ENCODE measurements at places on chromosomes 2 and 18.

GRCh38 chr2:83282043-83282795 is 1176.9 kb downstream of the SUCLG1 start:
- no peak for DNase-seq

- no peak for DNase-seq
These were observed 38.3 kb downstream of the GCG start for GRCh38 chr2:162113776-162114168.

DNA sequence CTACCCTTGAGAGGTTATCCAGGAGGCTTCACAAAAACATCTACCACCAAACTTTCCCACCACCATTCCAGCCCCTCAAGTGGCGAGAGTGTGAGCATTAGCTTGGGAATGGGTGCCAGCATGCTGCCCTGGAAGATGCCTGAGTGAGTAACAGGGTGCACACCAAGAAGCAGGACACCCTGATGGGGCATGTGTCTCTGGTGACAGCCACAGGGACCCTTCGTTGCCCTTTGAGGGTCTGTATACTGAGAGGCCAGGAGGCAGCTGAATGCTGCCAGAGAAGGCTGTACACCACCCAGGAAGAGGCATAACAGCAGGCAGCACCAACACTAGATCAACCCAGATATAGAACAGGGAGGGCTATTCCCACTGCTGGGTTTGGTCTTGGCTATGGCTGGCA is 233.6 kb upstream of the THSD7B start:
- no peak for DNase-seq

DNA sequence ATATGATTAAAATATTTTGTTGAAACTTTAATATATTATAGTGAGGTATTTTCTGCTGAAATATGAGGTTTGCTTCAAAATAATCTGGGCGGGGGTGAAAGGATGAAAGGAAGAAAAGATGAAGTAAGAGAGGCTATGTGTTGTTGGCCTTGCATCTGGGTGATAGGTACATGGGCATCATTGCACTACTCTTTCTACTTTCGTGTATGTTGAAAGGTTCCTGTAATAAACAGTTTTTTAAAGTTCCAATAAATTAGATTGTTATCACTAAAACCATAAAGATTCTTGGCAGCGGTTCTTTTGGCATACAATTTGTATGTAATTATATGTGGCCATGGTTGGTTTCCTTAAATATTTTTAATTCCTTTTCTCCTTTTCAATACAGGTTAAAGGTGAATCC is 23.6 kb upstream of the MSH2 start:
- DNase-seq = no peak

- no peak for DNase-seq
These were observed 105.1 kb upstream of the ITGB6 start for GRCh38 chr2:160305081-160305750.

DNA sequence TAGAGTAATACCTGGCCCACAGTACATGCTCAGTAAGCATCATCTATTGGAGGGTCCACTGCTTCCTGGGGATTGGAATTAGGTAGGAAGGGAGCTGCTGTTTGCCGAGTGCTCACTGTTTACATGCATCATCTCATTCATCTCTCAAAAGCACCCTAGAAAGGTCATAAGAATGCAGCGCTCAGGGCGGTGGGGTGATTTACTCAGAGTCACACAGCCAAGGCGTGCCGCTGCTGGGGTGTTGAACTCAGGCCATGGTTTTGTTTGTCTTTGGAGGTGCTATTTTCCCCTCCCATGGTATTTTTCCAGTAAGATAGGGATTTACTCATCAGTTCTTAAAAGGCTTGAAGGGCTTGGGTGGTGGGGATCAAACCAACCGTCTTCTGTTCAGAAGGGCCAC is 227.5 kb downstream of the LDLRAD4 start:
- DNase-seq = no peak

DNA sequence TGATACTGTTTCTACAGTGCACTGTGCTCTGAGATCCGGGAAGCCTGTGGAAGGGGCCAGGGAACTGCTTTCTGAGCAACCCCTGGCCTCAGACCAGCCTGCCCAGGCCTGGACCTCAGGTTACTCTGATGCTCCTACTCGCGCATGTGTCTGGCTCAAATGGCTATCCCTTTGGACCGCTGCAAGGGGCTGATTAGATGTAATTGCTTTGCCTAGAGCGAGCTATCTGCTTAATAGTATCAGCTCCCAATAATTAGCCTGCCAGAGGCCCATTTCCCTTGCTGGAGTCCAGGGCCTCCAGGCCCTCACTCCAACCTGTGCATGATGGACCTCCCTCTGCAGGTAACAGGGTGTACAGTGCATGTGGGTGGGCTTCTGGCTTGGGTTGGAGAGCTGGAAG is 7.2 kb upstream of the KCNK3 start:
- no peak for DNase-seq

GRCh38 chr2:49122107-49122506 is 32.2 kb downstream of the FSHR start:
- no peak for DNase-seq

GRCh38 chr2:95077861-95078603 is 43.6 kb downstream of the MRPS5 start:
- DNase-seq = no peak

DNA sequence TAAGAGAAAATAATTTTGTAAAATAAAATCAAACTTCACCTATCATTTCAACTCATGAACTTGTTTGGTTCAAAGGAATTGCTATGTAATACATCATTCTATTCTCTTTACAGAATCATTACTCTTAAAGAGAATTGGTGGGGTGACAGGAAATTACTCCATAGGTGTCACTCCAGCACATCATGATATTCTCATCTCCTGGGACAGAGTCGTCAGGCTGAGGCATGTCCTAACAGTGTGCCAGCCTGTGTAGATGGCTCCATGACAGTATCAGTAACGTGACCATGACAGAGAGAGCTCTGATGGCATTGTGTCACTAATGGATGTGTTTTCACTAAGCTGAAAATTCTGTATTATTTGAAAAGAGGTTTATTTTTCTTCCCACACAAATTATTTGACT is 13.9 kb downstream of the SPATS2L start:
- no peak for DNase-seq

DNA sequence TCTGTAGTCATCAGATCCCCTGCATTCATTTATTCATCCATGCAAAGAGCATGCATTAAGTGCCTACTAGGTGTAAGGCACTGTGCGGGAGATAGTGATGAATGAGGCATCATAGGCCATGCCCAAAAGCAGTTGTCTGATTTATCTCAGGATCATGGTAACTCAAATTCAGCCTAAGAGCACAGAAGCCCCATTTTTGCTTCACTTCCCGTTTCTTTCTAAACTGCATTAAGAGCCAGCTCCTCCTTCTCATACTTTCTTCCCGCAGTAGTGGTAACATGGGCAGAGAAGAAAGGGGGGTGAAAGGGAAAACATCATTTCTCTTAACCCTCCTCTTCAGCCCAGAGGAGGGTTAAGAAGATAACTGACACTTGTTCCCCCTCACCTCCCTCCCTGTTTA is 2.9 kb downstream of the GPR45 start:
- no peak for DNase-seq

DNA sequence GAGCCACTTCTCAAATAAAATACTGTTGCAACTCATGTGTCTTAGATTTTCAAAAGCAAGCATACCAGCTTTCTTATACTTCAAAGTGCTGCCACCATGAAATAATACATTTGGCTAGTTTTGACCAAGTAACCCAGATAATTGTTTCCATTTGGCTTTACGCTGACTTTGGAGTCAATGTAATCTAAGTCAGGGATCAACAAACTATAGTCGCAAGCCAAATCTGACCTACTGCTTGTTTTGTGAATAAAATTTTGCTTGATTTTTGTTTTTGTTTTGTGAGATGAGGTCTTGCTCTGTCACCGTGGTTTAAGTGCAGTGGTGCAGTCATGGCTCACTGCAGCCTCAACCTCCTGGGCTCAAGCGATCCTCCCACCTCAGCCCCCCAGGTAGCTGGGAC is 65.0 kb downstream of the OXER1 start:
- no peak for DNase-seq
